Activated effector memory CD4-positive, alpha-beta T cell treated with Interleukin-2 at 50 U/mL for 16 hours (primary cell): ENCODE measurements at places on chromosomes 13 and 19.

- no peak for DNase-seq
Measured at GRCh38 chr13:28181413-28181812, 43.1 kb downstream of the PAN3 start.

GRCh38 chr19:49347835-49348234, 12.6 kb downstream of the CD37 start:
- no peak for DNase-seq

DNA sequence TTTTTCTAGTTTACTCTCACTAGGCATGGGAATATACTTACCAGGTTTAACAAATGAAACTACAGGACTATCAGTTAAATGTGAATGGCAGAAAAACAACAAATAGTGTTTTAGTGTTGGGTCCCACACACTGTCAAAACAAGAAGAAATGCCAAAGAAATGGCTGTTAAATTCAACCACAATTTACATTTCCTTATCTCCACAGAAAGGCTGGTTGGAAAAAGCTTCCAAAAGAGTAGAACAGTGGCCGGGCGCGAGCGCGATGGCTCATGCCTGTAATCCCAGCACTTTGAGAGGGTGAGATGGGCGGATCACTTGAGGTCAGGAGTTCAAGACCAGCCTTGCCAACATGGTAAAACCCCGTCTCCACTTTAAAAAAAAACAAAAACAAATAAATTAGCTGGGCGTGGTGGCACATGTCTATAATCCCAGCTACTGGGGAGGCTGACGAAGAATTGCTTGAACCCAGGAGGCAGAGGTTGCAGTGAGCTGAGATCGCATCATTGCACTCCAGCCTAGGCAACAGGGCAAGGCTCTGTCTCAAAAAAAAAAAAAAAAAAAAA, 66.5 kb downstream of the SERP2 start:
- DNase-seq: no peak

GRCh38 chr19:4829001-4829712, 2.4 kb downstream of the TICAM1 start:
- DNase-seq: no peak

GRCh38 chr13:66492479-66492878, 737.7 kb downstream of the PCDH9 start:
- DNase-seq: no peak

GRCh38 chr13:67001363-67001762, 228.8 kb downstream of the PCDH9 start:
- no peak for DNase-seq
